ENCODE measurements at places on chromosomes 2 and 18.

GRCh38 chr2:224687156-224687555 lies 29.0 kb downstream of the CCDC195 start:
- DNase-seq: no peak

DNA sequence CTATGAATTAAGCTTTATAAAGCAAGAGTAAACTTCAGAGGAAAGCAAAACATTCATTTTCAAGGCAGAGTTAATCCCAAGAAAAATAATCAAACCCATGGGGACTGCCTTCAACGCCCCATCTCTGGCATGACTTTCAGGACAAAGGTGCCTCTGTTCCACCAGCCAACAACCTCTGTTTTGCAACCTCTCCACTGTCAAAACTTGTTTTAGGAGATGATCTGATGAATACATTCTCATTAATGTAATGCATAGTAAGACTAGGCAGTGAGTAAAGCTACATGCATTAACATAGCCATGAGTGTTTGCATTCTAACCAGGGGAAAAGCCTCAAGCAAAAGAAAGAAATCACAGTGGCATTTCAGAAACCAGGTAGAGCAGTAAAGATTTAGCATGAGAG lies 357.0 kb downstream of the FBXO15 start:
- DNase-seq: no peak

GRCh38 chr2:110157153-110157793 lies 41.7 kb upstream of the MALL start:
- peak; percentile 44 for DNase-seq

DNA sequence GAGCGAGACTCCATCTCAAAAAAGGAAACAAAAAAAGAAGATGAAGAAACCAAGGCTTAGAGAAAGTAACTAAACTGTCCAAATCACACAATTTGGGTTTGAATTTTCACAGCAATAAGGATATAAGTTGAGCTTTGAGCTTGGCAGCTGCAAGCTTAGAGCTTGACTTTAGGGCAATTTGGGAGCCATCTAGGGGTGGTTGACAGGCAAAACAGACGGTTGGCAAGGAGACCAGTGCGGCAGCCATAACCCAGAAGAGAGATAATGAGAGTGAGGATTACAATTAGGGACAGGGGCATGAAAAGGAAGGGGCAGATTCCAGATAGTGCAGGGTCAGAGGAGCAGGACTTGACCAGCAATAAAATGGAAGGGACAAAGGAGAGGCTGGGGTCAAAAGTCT lies 382.2 kb upstream of the HNRNPA3 start:
- DNase-seq: peak; percentile 6

- DNase-seq: no peak
Measured at GRCh38 chr2:31235504-31235902, 1.6 kb downstream of the EHD3 start.

GRCh38 chr2:86507600-86507999 lies 55.6 kb downstream of the CHMP3 start:
- no peak for DNase-seq

DNA sequence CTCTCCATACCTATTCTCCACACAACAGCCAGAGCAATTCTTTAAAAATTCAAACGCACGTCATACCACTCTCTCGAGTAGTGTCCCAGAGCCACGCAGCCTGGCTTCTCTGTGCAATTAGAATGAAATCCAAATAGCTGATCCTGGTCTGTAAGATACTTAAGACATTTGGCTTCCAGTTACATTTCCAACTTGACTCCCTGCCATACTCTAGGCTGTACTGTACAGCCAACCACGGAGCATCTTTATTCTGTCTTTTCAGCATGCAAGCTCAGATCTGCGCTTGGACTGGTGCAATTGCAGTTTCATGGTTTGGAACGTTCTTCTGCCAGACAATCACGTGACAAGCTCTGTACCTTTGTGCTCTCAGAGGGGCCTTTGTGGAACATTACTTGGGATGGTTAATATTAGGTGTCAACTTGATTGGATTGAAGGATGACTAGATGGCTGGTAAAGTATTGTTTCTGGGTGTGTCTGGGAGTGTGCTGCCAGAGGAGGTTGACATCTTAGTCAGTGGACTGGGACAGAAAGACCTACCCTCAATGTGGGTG lies 325.6 kb downstream of the SOX11 start:
- no peak for DNase-seq

- DNase-seq: no peak
Measured at GRCh38 chr2:97812931-97813330, 99.6 kb downstream of the ZAP70 start.

- DNase-seq: no peak
Measured at GRCh38 chr2:80942766-80943165, 638.2 kb upstream of the LRRTM1 start.

DNA sequence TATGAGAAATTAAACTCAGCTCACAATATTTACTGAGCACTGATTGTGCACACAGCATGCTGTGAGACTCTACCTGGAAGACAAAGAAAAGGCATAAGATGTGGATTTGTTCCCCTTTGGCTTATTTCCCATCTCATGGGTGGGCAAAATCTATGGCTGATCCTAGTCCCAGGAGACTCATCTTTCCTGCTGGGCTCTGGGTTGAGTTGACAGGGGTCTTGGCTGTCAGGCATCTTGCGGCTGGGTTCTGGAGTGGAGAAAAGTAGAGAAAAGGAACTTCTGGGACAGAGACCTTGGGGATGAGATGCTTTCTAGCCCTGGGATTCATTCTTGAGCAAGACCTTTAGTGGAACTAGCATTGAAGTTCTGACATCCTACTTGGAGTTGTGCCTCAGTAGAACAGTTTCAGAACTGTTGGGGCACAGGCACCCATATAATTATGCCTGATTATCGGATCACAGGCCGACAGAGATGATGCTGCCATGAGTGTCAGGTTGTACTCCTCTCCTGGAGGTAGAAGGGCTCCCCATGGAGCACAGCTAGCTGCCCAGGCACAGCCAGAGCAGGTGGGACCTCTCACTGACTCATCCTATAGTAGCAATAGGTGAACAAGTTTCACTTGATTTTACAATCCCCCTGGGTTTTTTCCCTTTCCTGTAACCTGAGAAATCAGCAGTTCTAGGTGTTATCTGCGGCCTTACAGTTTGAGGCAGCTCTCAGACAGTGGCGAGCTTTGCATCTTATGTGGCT lies 260.9 kb downstream of the CYRIA start:
- DNase-seq: no peak

DNA sequence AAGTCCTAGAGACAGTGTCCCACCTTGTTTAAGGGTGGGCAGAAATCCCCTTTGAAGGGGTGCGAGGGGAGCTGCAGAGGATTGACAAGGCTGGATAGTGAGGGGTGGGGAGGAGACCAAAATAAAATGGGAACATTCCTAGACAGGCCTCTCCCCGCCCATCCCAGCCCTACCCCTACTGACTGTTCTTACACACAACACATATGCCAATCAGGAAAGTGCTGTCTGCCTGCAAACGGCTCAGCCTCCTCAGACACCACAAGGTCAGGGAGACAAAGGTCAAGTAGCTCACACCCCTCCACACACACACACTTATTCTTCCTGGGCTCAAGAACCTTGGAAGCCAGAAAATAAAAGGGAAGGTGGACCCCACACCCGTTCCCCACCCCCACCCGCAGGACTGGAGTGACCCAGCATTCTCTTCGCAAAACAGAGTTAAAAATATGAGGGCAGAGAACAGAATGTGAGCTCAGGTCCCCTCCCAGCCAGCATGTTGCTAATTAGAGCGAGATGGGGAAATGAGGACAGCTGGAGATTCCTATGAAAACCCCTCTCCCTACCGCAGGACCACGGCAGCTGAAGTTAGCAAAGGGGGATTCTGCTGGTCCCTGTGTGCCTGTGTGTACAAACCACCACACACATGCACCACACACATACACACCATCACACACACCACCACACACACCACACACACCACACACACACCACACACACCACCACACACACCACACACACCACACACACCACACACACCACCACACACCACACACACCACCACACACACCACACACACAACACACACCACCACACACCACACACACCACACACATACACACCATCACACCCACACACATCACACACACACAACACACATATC lies 197.8 kb downstream of the TNS1 start:
- peak; percentile 26 for DNase-seq

DNA sequence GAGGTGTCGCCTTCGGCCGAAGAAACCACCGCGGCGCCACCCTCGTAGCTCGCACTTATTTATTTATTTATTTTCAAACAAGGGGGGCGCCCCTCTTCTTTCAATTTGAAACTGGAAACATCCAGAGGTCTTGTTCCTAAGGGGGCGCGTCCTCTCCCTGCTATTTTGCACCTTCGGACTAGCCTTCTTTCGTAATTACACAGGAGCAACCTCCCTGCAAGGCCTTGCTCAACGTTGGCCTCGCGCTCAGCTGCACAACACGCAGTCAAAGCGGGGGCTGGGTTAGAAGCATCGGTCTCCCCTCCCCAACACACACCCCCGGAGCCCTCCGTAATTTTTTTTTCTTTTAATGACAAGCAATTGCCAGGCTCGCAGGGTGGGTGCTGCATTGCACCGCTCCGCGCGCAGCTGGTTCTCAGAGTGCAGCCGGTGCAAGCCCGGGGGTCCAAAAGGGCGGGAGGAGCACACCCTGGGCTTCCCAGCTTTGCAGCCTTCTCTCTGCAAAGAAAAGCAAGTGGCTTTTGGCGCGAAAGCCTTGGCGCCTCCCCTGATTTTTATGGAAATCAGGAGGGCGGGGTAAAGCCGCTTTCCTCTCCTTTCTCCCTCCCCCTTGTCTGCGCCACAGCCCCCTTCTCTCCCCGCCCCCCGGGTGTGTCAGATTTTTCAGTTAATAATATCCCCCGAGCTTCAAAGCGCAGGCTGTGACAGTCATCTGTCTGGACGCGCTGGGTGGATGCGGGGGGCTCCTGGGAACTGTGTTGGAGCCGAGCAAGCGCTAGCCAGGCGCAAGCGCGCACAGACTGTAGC lies at the start of gene MYCN:
TSS of gene MYCN (plus strand) at position 697 of the 807 bp plus-strand sequence. CDS start 1,515 bp downstream, outside the sequence.
- peak; percentile 98 for DNase-seq

- peak; percentile 62 for DNase-seq
Measured at GRCh38 chr2:36663851-36664695, 32.4 kb upstream of the VIT start.

GRCh38 chr2:5540856-5541255 lies 151.3 kb upstream of the SOX11 start:
- DNase-seq: no peak

- no peak for DNase-seq
Measured at GRCh38 chr2:43708178-43708577, 31.9 kb upstream of the C1GALT1C1L start.

DNA sequence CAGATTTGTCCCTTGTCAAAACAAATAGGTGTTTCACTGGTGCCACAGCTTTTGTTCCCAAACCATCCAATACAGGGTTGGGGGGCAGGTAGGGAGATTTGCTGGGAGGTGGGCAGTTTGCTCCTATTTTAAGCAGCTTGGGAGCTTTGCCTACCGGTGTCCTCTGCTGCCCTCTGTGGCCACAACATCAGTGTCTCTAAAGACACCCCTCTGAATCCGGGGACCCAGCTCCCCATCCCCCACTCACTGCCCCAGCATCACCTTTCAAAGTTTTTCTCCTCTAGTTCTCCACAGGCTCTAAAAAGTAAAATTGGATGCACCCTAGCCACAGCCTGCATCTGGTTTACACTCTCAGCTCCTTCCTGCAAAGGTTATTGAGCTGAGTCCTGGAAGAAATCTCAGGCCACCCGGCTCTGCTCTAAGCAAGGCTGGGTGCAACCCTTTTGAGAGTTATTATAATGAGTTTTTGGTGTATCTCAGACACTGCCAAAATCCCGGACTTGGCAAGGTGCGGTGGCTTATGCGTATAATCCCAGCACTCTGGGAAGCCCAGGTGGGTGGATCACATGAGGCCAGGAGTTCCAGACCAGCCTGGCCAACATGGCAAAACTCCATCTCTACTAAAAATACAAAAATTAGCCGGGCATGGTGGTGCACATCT lies 2.9 kb upstream of the EPAS1 start:
- peak; percentile 9 for DNase-seq

DNA sequence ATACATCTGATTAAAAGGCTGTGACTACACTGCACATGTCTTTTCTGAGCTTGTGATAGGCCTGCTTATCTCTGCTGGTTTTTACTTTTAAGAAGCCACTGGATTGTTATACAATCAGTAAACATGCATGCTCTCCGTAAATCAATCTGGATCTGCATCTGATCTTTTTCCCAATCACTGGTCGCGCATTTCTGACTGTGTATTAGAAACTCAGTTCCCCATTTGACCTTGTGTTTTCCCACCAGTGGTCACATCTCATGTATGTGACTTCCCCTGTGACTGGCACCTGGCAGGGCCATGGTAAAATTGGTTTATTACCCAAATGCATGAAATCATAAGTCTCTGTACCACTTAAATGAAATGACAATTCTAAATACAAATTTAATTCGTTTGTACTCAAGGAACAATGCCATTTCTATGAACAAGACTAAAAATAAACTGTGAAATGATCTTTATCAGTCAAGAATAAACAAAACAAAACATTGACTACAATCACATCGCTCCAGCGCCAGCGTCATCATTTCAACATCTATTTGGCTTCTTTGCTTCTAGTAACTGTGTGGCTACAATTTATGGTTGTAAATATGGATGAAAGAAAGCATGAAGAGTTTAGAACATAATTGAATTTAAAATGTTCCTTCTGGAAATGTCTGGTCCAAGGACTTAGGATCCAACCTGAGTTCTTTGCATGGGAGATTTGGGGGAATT lies 396.6 kb upstream of the TRIB2 start:
- DNase-seq: no peak

GRCh38 chr2:1246991-1247390 lies 166.3 kb upstream of the TPO start:
- no peak for DNase-seq

- no peak for DNase-seq
Measured at GRCh38 chr18:70671889-70672565, 383.2 kb downstream of the SOCS6 start.

DNA sequence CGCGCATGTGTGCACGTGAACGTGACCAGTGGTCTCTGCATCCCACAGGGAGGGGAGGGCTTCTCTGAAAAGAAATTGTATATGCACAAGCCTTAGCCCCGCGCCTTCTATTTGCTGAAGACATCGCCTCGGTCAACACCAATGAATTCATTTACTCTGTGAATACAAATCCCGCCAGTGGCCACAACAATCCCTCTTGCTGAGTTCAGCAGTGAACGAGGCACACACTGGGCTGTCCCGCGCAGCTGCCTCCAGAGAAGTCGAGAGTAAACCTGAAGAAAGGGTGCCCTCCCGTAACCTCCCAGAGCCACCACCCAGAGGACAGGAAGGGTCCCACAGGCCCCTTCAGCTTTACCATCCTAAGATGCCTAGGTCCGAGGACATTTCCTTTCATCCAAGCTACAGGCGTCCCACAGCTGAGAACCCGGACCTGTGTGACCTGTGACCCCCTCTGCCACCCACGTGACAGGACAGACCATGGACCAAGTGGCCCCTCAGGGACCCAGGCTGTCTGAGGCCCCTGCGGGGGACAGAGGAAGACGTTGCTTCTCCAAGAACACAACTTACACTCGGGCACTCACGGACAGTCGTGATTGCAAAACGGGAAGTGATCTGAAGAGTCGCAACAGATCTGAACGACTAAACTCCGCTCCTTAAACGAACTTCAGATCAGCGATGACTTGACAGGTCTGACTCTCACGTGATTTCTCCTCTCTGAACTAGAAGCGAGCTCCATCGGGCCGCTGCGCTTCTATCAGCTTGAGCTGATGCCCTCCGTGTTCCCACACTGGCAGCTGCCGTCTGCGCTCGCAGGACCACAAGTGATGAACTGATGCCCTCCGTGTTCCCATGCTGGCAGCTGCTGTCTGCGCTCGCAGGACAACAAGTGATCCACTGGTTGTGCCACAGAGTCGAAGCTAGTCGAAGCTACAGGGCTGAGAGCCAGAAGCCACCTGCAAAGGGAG lies 92.7 kb downstream of the ZNF516 start:
- DNase-seq: no peak

- no peak for DNase-seq
Measured at GRCh38 chr2:155169317-155169716, 470.8 kb downstream of the KCNJ3 start.

- DNase-seq: no peak
Measured at GRCh38 chr2:75558786-75559679, 1.7 kb downstream of the EVA1A start.

Measured in NCI-H1694 treated with DMSO at 0.1 percent for 48 hours (cell line).